Activated T-cell treated with anti-CD3 and anti-CD28 coated beads, Interleukin-2, amount 50 U/mL, for 24 hours (primary cell): ENCODE measurements at places on chromosomes 7 and 10.

DNA sequence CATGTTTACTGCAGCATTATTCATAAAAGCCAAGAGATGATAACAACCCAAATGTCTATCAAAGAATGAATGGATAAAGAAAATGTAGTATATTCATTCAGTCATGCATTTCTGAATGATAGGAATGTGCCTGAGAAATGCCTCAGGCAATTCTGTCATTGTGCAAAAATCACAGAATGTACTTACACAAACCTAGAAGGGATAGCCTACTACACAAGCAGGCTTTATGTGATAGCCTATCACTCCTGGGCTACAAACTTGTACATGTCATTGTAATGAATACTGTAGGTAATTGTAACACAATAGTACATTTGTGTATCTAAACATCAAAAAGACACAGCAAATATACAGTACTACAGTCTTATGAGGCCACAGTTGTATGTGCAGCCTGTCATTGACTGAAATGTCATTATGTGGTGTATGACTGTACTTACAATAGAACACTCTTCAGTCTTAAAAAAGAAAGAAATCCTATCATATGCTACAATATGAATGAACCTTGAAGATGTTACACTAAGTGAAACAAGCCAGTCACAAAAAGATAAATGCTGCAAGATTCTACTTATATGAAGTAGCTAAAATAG lies 141.8 kb upstream of the GPR22 start:
- DNase-seq = no peak

- no peak for DNase-seq
Observed at GRCh38 chr10:125828311-125828710, 5.0 kb downstream of the BCCIP start.

GRCh38 chr7:13009517-13009916 lies 322.1 kb downstream of the ARL4A start:
- no peak for DNase-seq

GRCh38 chr10:61397175-61397986 lies 55.8 kb downstream of the TMEM26 start:
- no peak for DNase-seq

DNA sequence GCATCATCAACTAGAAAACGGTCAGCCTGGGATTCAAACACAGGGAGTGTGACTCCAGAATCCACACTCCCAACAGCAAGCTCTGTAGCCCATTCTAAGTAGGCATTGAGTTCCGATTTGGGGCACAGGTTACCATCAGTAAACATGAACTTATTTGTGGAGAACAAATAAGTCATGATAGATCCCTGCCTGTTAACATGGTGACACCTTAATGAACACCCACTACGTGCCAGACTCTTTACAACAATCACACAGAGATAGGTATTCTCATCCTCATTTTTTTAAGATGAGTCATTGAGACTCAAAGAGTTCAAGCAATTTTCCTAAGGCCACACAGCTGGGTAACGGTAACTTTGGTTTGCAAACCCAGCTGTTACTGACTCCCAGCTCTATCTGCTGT lies 91.5 kb downstream of the LYZL2 start:
- no peak for DNase-seq

GRCh38 chr10:82815680-82816079 lies 940.7 kb downstream of the NRG3 start:
- no peak for DNase-seq

GRCh38 chr10:79430325-79430905 lies 15.0 kb downstream of the ZCCHC24 start:
- no peak for DNase-seq

- DNase-seq = no peak
Observed at GRCh38 chr7:41063116-41063515, 639.8 kb downstream of the INHBA start.

DNA sequence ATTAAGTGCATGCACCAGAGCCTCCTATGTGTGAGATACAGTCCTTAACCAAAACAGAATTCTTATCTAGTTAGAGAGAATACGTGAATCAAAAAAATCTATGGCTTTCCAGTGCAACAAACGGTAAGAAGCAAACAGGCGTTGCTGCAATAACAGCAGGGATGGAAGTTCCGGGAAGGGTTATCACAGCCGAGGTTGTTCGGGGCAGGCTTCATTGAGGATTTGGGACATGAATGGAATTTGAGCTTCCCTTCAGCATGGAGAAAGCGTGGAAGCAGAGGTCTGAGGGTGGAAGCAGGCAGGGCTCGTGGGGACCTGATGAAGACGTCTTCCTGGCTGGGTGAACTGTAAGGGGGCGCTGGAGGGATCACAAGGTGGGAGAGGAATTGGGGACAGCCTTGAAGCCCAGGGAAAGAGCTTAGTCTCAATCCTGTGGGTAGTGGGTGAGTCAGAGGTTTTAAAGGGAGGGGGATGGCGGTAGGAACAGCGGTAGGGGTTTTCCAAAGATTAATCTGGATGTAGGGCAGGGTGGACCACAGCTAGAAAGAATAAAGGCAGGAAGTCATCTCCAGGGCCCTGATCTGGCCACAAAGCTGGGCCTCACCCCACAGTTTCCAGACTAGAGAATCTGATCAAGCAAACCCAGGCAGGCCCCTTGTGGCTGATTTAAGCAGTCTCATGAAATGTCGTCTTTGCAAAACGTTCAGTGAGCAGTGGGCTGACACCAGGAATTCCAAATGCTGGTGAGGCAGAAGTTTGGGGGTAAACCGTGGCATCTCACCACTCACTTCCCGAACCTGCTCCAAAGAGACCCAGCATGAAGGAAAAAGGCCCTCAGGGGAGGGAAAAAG lies 65.1 kb downstream of the CALML3 start:
- DNase-seq = no peak

DNA sequence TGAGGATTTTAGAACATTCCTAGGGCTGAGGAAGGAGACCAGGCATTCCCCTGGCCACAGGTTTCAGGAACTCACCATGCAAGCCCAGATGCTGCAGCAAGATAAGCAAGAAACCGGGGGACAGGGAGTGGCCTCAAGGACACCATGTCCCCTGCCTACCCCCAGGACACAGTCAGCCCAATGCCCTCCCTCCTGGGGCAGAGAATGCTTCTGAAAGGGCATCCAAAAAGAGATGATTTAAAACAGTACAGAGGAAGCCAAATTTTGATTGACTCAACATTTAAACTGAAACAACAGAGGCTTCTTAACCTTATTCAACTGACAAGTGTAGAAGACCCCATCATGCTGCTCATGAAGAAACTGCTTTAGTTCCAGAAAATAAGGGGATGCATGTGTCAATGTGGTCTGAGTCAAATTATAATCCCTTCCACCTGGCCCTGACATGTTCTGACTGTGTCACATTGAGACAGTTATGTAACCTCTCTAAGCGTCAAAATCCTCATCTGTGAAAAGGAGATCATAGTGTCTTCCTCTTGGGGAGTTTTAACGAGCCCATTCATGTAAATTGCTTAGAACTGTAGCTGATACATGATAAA lies 60.0 kb downstream of the ICA1 start:
- no peak for DNase-seq

GRCh38 chr10:1287487-1287886 lies 231.3 kb downstream of the WDR37 start:
- no peak for DNase-seq
